ENCODE measurements at places on chromosomes 12 and 14.

DNA sequence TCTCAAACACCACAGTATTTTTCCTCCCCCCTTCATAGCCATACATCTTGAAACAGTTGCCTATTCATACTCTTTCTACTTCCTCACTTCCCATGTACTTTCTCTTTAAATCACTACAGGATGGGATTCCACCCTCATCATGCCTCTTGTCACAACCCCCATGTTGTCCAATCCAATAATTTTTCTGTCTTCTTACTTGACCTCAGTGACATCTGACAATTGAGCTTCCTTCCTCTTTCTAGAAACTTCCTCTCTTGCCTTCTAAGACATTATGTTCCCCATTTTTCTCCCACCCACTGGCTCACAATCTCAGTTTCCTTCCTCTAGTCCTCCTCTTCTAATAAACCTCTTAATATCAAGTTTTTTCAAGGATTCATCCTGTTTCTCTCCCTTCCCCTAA, 5.3 kb downstream of the C2CD5 start:
- no peak for DNase-seq

DNA sequence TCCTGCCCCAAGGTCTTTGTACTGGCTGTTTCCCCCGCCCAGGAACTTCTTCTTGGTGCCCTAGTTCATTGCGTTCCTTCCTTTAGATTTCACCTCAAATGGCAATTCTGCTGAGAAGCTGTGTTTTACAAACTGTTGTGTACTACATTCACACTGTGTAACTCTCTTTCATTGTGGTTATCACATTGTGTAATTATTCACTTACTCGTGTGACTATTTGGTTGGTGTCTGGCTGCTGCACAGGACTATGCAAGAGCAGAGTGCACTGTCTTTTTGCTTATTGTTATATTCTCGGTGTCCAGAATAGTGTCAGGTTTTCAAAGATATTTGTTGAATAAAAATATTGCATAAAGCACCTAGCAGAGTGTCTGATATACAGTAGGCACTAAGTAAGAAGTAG, 177.2 kb upstream of the PRICKLE1 start:
- no peak for DNase-seq

- no peak for DNase-seq
Observed at GRCh38 chr12:80033448-80033847, 65.9 kb upstream of the OTOGL start.

- no peak for DNase-seq
Observed at GRCh38 chr12:62434494-62435302, 31.9 kb upstream of the MON2 start.

DNA sequence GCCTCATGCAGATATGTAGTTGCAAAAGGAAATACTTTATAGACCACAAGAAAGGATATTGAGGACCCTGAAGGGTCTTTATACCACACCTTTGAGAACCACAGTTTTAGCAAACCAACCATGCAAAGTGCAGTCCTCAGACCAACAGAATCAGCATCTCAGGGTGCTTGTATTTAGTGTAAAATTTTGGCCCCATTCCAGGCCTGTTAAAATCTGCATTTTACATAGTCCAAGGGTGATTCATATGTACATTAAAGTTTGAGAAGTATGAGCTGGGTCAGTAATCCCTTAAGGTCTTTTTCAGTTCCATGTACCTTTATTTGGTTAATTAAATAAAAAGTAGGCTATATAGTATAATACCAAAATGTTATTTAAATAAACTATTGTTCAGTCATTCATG, 91.2 kb downstream of the WNK1 start:
- no peak for DNase-seq

DNA sequence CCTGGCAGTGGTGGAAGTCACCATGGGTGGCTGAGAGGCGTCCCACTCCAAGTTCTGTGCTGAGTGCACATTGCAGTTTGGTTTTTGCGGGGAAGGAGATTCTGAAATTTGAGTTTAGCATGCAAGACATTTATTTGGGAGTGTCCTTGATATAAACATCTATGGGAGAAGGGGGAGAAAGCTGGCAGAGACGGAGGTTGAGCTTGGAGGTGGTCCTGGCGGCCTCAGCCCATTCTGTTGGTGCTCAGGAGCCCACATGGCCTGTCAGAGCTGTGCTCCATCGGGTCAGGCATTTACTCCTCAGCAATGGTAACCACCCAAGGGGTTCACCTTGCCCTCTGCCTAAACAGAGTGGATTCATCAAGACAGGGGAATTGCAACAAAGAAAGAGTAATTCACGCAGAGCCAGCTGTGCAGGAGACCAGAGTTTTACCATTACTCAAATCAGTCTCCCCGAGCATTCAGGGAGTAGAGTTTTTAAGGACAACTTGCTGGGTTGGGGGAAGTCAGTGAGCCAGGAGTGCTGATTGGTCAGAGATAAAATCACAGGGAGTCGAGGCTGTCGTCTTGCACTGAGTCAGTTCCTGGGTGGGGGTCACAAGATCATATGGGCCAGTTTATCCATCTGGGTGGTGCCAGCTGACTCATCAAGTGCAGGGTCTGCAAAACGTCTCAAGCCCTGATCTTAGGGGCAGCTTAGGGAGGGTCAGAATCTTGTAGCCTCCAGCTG, 323.3 kb upstream of the TMEM132C start:
- no peak for DNase-seq

All from memory B cell (primary cell).